Gastroesophageal sphincter (tissue), 4 donors: ENCODE measurements at places on chromosomes 12 and 14.

DNA sequence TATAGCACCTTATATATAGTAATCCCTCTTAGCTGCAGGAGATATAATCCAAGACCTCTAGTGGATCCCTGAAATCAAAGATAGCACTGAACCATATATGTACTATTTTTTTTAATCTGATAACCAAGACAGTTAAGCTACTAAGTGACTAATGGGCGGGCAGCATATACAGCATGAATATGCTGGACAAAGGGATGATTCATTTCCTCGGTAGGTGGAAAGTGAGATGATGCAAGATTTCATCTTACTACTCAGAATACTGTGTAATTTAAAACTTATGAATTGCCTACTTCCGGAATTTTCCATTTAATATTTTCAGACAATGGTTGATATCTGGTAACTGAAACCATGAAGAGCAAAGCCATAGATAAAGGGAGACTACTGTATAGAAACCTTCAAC lies 36.2 kb downstream of the PRMT8 start:
- no peaks in the 10 kb centered on the region for H3K36me3 ChIP-seq
- H3K27ac ChIP-seq = no peak overlapping the region
- no peaks in the 10 kb centered on the region for H3K4me1 ChIP-seq

GRCh38 chr12:92485351-92486348 lies 217.1 kb upstream of the PLEKHG7 start:
- peak overlapping the region; percentile 46 for H3K27ac ChIP-seq
- no peaks in the 10 kb centered on the region for H3K36me3 ChIP-seq
- H3K4me3 ChIP-seq = no peak overlapping the region
- no peak for ATAC-seq
- no peaks in the 10 kb centered on the region for H3K4me1 ChIP-seq

DNA sequence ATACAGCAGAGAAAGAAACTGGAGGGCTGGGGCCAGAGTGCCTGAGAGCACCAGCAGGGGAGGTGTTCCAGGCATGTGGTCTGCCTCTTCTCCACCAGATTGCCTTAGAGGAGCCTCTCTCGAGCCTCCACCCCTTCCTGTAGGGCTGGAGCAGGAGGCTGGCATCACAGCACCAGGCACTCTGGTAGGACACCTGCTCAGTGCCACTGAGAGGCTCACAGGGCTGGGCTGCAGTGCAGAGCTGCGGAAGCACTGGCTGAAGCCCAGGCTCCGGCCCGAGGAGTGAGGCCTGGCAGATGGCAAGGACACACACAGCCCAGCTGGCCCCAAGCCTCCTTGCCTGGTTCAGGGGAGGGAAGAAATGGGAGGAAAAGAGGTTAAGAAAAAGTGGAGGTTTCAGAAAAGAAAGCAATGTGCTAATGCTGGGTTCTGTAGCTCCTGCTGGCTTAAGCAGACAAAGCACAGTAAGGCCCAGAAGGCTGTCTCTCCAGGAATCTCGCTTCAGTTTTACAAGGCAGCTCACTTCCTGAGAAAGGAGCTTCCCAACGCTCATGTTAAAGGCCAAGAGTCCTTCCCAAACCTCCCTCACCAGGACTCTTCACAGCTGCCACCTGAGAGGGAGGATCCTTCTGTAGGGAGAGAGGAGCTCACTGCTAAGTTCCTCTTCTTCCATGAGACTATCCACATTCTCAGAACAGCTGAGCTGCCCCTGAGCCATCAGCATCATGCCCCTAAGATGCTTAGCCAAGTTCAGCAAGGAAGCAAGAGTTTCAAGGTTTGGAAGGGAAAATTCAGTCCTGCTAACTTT lies 23.8 kb downstream of the SPTB start:
- ATAC-seq = no peak
- no peak overlapping the region for H3K27ac ChIP-seq
- H3K4me3 ChIP-seq = no peak overlapping the region
- no peaks in the 10 kb centered on the region for H3K36me3 ChIP-seq

DNA sequence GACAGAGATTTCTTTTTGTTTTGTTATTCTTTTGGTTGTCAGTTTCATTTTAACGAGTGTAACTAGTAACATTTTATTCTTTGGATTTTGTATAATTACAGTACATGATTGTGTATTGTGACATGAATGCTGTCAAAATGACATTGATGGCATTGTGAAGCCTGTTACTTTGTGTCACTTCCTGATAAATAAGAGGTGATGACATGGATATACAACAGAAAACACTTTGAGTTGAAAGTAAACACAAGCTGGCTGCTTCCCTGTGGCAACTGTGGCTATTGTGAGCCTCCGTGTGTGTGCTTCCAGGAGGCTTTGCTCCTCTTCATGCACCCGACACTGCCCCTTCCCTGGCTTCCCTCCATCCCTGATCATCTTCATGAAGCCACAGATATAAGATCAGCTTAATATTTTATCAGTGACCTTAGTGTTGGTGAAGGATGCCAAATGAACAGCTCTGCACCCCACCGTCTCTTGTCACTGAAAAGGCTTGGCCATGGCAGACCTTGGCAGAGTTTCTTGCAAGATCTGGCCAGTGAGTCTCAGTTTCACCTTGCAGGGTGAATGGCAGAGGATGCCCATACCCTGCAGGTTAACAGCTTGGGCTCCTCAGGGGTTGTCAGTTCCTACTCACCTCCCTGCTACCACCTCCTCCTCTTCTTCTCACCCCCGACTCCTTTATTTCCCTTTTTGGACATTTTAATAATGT lies 191.9 kb downstream of the EPS8 start:
- H3K4me1 ChIP-seq = peaks cover 9% of the 10 kb centered on the region
- ATAC-seq = no peak
- no peaks in the 10 kb centered on the region for H3K36me3 ChIP-seq
- no peaks in the 10 kb centered on the region for H3K27me3 ChIP-seq
- no peak overlapping the region for H3K4me3 ChIP-seq

GRCh38 chr12:92080911-92081285 lies 64.7 kb downstream of the BTG1 start:
- ATAC-seq = no peak
- no peak overlapping the region for H3K27ac ChIP-seq
- H3K27me3 ChIP-seq = no peaks in the 10 kb centered on the region

- peaks cover 31% of the 10 kb centered on the region for H3K4me1 ChIP-seq
- no peak for ATAC-seq
- H3K36me3 ChIP-seq = no peaks in the 10 kb centered on the region
- no peak overlapping the region for H3K27ac ChIP-seq
- no peaks in the 10 kb centered on the region for H3K27me3 ChIP-seq
Measured at GRCh38 chr12:110050927-110051326, 2.6 kb upstream of the C12orf76 start.

- peaks cover 21% of the 10 kb centered on the region for H3K27me3 ChIP-seq
- H3K4me1 ChIP-seq = no peaks in the 10 kb centered on the region
- H3K27ac ChIP-seq = peak overlapping the region; percentile 68
- ATAC-seq = peak; percentile 32
- H3K4me3 ChIP-seq = peak overlapping the region; percentile 56
- H3K36me3 ChIP-seq = no peaks in the 10 kb centered on the region
Measured at GRCh38 chr14:73237786-73238423, 599 bp downstream of the PAPLN start.

DNA sequence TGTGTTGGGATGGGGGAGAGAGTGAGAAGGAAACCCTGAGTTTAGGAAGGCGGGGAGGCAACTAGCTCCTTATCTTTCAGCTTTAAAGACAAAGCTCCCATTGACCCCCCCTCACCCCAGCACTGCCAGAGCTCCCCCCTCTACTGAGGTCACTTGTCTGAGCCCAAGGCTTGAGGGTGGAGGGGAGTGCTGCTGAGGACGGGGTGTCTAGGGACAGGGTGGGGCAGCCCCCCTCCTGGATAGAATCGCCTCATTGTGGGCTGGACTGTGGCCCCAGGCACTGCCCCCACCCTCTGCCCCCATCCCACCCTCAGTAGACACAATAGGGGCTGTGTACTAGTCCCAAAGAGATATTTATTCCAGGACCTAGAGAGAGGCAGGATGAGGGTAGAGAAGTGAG lies 3.0 kb downstream of the ERBB3 start:
- H3K27ac ChIP-seq = no peak overlapping the region
- H3K4me3 ChIP-seq = no peak overlapping the region
- peaks cover 22% of the 10 kb centered on the region for H3K27me3 ChIP-seq
- no peaks in the 10 kb centered on the region for H3K36me3 ChIP-seq
- H3K4me1 ChIP-seq = no peaks in the 10 kb centered on the region

- H3K27me3 ChIP-seq = peaks cover 100% of the 10 kb centered on the region
- H3K4me3 ChIP-seq = no peak overlapping the region
- no peak for ATAC-seq
- H3K4me1 ChIP-seq = peaks cover 12% of the 10 kb centered on the region
Measured at GRCh38 chr14:37591941-37592481, 3.0 kb downstream of the FOXA1 start.

- H3K27me3 ChIP-seq = peaks cover 13% of the 10 kb centered on the region
- peak overlapping the region; percentile 27 for H3K27ac ChIP-seq
- no peaks in the 10 kb centered on the region for H3K36me3 ChIP-seq
- peaks cover 13% of the 10 kb centered on the region for H3K4me1 ChIP-seq
Measured at GRCh38 chr14:76716285-76716684, 45.0 kb upstream of the VASH1 start.

GRCh38 chr12:57740656-57741412 lies 2.3 kb upstream of the AGAP2 start:
- H3K27ac ChIP-seq = no peak overlapping the region
- peak overlapping the region; percentile 33 for H3K4me3 ChIP-seq

- H3K4me3 ChIP-seq = no peak overlapping the region
- no peak for ATAC-seq
- no peaks in the 10 kb centered on the region for H3K4me1 ChIP-seq
- no peaks in the 10 kb centered on the region for H3K36me3 ChIP-seq
- H3K27me3 ChIP-seq = no peaks in the 10 kb centered on the region
Measured at GRCh38 chr14:100088226-100088625, 23.0 kb downstream of the EVL start.

DNA sequence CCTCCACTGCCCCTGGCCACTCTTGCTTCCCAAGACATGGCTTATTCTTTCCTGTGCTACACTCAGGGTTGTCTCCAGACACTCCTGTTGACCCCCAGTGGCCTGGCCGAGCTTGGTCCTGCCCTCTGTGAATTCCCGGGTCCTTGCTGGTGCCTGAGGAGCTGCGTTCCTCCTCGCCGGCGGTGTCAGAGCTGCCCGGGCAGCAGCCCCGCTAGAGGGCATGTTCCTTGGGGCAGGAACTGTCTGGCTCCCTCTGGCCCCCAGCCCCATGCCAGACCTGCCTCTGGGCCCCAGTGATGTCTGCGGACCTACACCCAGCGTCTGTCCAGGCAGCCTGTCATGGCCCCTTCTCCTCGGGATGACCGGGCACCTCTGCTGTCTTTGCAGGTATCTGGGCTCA lies 68.4 kb downstream of the AACS start:
- H3K27ac ChIP-seq = no peak overlapping the region
- no peak overlapping the region for H3K4me3 ChIP-seq
- no peaks in the 10 kb centered on the region for H3K27me3 ChIP-seq
- no peaks in the 10 kb centered on the region for H3K4me1 ChIP-seq
- no peak for ATAC-seq

- no peak overlapping the region for H3K4me3 ChIP-seq
- H3K4me1 ChIP-seq = no peaks in the 10 kb centered on the region
- H3K36me3 ChIP-seq = no peaks in the 10 kb centered on the region
- ATAC-seq = no peak
- no peaks in the 10 kb centered on the region for H3K27me3 ChIP-seq
Measured at GRCh38 chr14:45149602-45150001, 13.9 kb downstream of the FANCM start.

GRCh38 chr12:49636979-49637755 lies 13.8 kb downstream of the PRPF40B start:
- no peak overlapping the region for H3K4me3 ChIP-seq
- peak; percentile 81 for ATAC-seq
- peaks cover 11% of the 10 kb centered on the region for H3K4me1 ChIP-seq
- H3K27me3 ChIP-seq = no peaks in the 10 kb centered on the region

DNA sequence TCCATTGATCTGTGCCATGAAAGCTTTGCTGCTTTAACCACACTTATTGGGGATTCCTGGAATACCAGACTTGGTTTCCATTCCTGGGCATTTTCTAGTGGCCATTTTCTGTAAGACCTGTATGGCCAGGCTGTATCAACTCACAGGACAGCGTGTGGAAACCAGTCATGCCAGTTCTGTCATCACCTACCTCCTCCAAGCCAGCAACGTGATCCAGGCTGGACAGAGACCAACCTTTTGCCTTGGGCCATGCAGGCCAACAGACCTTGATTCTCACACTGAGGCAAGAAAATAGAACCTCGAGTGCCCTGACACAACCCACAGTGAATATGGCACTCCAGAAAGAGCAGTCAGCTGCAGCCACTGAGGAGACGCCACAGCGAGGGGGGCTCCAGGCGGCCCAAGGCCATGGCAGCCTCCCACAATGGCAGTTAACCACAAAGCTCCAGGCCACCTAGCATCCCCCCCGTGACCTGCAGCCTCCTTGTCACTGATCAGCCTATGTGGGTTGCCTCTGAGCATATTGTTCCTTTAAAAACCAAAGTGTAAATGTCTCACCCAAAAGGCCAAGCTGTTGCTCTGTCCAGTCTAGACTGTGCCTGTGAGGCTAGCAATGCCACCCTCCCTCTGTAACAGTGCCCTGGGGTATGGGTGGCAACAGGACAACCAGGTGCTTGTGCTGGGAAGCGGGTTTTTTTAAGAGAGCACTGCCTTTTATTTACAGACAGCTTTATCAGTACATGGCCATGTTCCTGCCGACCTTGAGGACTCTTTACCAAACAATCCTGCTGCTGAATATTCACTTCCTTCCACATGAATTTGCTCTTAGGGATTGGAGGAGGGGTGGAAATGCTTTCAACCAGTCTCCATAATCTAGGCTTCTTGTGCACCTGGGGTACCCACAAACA lies 168.7 kb upstream of the HIF1A start:
- H3K4me1 ChIP-seq = peaks cover 4% of the 10 kb centered on the region
- H3K4me3 ChIP-seq = no peak overlapping the region
- no peaks in the 10 kb centered on the region for H3K36me3 ChIP-seq
- no peak overlapping the region for H3K27ac ChIP-seq
- H3K27me3 ChIP-seq = no peaks in the 10 kb centered on the region
- no peak for ATAC-seq

- peak overlapping the region; percentile 48 for H3K27ac ChIP-seq
- H3K27me3 ChIP-seq = peaks cover 66% of the 10 kb centered on the region
- ATAC-seq = no peak
Measured at GRCh38 chr14:85534458-85535293, 4.7 kb downstream of the FLRT2 start.

DNA sequence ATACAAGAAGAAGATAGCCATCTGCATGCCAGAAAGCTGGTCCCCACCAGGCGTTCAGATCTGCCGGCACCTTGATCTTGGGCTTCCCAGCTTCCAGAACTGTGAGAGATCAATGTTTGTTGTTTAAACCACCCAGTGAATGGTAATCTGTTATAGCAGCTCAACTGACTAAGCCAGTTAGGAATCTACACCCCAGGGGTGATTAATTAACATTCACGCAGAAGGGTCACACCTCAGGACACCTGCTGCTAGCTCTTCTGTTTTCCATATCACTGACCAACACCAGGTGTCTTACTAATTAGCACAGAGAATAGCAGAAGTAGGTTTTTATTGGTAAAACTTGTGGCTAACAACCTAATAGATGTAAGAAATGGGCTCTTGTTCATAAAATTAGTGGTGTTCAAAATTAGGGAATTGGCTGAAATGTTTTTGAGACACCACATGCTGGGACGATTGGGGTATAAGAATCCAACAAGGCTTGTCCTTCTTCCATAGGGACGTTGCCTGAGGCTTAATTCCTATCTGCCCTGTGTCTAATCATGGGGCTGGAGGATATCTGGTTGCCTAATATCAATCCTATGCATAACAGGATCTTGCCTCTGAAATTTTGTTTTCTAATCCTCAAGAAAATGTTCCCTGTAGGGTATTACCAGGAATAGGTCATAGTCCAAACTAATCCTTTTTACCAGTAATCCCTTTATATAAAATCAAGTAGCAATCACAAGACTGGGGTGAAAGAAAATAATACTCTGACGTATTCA lies 42.0 kb upstream of the CHST11 start:
- no peak overlapping the region for H3K4me3 ChIP-seq
- H3K36me3 ChIP-seq = no peaks in the 10 kb centered on the region
- no peak for ATAC-seq
- peaks cover 6% of the 10 kb centered on the region for H3K27me3 ChIP-seq
- no peaks in the 10 kb centered on the region for H3K4me1 ChIP-seq
